ENCODE measurements at places on chromosomes 12 and 14.
A peak's percentile ranks its signal among the peaks of the same experiment; 100 is the strongest.

DNA sequence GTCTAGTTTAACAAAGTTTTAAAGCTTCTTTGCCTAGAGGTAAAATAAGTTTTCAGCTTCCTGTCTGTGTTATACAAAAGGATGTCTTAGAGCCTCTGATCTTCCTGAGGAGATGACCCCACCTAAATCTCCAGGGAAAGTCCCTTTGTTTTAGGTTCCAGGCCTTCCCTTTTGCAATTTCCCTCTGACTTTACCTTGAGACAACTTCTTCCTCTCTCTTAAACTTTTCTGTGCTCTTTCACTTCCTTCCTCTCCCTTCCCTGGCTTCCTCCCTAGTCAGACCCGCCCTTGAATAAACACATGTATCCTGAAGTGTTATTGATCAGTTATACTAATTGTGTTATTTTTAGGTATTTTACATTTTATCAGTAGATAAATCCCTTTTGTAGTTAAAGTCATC lies 134.8 kb downstream of the DYRK2 start:
- no peak for DNase-seq

DNA sequence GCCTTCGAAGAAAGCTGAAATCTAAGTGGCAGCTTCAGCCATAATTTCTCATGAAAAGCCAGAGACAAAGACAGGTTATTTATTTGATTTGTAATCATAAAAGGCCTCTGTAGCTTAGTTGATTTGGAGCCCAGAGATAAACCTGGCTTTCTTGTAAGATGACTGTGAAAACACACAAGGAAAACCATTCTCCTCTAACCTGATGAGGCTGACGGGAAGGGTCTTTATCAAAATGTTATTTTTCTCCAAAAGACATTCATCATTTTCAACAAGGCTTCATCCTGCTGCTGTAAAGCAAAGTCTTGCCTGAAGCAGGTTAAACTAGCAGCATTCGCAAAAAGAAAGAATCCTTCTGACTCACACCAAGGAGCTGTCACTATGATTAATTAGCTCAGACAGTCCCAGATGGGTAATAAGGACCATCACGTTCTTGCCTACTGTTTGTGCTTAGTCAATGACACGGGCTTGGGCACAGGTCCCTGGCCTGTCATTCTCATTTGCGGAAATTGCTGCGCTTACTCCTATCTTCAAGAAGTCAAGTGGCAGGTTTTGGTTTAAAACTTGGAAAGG lies 286.6 kb downstream of the C12orf75 start:
- DNase-seq: no peak

DNA sequence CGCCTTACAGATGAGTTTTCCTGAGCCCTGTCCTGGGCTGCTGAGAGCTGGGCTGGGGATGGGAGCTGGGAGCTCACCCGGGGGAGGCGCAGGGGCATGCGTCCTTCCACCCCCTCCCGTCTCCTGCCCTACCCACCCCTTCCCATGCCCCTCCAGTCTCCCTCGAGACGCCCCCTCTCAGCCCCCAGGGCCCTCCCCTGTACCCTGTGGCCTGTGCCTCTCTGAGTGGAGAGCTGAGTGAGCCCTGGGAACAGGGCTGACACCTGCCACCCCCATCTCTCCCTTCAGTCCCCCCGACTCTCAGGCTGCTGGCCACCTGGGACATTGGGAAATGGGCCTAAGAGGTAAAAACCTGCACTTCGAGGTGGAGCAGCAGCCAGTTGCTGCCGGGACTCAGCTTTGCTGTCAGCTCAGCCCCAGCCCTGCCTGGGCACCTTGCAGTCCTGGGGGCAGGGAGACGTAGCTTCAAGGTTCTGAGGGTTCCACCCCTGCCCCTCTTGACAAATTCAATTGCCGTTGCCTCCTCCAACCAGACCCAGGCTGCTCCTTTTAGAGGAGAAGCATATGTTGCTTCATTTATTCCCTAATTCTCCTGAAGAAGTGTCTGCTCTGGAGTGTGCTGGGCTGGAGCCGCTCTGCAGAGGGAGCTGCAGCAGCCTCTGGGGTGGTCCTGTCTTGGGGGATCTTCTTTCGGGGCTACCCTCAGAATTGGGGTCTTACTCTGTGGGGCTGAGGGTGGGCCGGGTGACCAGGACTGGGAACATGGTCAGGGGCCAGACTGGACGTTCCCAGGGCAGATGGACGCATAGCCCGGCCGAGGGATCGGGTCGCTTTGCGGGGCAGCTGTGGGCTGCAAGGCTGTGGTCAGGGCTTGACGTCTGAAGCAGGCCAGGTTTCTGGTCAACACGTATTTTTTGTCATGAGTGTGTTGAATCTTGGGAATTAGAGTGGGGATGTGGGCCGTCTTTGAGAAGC lies 141.4 kb downstream of the ADGRD1 start:
- no peak for DNase-seq

DNA sequence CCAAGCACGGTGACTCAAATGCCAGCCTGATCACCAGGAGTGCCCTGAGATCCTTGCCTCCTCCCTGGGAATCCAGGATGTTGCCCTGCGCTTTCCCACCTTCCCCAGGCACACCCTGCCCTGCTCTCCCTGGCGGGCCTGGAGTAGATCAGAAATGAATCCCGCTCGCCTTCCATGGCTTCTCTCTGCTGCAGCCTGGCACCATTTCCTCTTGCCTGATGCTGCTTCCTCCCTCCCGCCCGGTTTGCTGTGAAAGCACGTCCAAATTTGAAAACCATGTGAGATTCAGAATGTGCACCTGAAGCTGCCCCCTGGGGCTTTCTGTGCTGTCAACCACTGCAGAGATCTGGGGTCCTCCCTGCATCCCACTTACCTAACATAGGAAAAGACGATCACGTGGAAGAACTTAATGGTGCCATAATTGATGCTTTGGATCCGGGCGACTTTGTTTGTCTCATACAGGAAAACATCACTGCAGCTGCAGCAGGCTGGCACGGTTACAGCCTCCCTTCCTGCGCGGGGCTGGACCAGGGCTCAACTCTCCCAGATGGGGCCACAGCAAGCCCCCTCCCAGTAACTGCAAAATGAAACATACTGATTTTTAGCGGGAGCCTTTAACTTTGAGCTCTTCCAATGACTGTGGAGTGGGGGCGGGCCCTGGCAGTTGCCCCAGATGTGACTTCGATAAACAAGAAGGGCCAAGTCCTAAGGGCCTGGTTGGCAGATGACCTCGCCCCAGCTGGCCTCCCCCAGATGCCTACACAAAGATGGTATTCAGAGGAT lies 24.9 kb upstream of the C12orf76 start:
- DNase-seq: no peak

DNA sequence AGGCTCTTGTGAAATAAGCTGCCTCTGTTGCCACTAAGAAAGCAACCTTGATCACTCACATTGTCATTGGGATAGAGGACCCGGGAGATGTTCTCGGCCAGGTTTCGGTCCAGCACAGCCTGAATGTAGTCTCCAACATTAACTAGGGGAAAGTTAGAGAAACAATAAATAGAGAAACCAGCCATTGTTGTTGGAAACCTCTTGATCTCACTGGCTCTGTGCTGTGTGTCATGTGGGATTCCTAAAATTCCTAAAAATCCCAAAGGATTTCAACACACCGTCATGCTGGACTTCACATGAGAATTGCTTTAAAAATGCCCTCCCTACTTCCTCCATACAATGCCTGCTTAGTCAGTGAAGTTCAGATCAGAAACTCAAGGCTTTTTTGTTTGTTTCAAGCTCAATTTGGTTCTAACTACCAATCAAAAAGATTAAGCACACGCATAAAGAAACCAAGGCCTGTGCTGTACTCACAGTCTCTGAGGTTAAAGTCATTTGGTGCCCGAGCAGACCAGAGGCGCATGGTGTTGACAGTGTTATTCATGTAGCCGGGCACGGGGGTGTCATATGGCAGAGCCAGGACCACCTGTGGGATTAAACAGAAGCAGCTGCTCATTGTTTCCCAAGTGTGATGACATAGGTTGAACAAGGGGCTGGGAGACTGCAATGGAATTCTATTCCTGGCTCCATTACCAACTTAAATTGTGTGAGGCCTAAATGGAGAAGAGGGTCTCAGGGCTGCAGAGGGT lies 23.6 kb downstream of the PYGL start:
- no peak for DNase-seq

DNA sequence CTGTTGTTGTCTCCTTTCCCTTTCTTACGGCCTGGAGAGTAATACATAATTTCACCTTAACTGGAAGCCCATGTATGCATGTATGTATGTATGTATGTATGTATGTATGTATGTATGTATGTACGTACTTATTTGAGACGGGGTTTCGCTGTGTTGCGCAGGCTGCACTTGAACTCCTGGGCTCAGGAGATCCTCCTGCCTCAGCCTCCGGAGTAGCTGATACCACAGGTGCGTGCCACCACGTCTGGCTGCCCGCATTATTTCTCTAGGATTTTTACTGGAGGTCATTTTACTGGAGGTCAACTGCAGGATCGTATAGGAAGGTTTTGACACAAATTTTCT lies 644 bp upstream of the OS9 start:
- DNase-seq: no peak

- DNase-seq: no peak
These were observed 83.7 kb downstream of the VWF start for GRCh38 chr12:6040815-6041214.

- DNase-seq: no peak
These were observed 60.1 kb upstream of the DICER1 start for GRCh38 chr14:95217391-95217900.

GRCh38 chr12:40192704-40193255 lies 32.0 kb upstream of the LRRK2 start:
- DNase-seq: peak; percentile 32

GRCh38 chr12:57927086-57927485 lies 14.3 kb upstream of the ATP23 start:
- no peak for DNase-seq

DNA sequence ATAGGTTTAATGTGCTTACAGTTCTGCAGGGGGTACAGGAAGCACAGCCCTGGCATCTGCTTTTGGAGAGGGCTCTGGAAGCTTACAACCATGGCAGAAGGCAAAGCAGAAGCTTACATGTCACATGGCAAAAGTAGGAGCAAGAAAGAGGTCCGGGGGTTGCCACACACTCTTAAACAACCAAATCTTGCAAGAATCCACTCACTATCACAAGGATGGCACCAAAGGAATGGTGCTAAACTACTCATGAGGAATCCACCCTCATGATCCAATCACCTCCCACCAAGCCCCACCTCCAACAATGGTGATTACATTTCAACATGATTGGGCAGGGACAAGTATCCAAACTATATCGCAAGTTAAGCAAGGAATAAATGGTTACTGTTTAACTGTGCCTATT lies 255.8 kb upstream of the AVPR1A start:
- no peak for DNase-seq

- DNase-seq: no peak
These were observed 18.8 kb upstream of the FLVCR2 start for GRCh38 chr14:75559451-75560222.

- DNase-seq: peak; percentile 44
These were observed 366.0 kb upstream of the RGS6 start for GRCh38 chr14:71566276-71566675.

DNA sequence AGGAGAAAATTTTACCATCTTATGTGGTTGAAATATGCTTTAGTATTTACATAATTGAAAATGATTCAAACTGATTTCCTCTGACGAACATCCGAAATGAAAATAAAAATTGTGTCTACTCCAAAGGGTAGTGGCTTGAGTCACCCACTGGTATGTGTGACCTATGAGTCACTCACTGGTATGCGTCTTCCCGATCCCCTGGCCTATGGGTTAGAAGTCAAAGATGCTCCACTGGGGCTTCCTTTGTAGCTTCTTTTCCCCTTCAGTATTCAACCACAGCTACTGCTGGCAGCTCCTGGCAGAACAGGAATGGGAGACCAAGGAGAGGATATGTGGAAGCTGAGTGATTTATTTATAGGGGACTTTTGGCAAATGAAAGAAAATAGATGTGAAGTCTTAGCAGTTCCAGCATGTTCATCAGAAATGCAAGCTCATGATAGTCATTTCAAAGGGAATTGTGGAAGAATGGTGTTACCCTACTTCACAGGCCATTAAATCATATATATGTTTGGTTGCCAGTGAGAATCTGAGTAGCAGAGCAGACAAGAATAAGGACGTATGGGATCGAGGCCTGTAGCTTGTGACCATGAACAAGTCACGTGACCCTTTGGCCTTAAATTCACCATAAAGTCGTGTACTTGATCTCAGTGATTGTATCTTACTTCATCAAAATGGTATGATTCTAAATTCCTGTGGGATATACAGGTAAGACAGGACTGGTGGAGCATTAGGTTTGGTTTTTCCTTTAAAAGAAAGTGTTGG lies 108.3 kb downstream of the CRADD start:
- no peak for DNase-seq

GRCh38 chr14:68306934-68307789 lies 485.7 kb downstream of the ZFP36L1 start:
- DNase-seq: no peak

GRCh38 chr12:27965966-27966365 lies 6.6 kb downstream of the PTHLH start:
- no peak for DNase-seq

- DNase-seq: no peak
These were observed 292.4 kb upstream of the PWP1 start for GRCh38 chr12:107393043-107393717.

DNA sequence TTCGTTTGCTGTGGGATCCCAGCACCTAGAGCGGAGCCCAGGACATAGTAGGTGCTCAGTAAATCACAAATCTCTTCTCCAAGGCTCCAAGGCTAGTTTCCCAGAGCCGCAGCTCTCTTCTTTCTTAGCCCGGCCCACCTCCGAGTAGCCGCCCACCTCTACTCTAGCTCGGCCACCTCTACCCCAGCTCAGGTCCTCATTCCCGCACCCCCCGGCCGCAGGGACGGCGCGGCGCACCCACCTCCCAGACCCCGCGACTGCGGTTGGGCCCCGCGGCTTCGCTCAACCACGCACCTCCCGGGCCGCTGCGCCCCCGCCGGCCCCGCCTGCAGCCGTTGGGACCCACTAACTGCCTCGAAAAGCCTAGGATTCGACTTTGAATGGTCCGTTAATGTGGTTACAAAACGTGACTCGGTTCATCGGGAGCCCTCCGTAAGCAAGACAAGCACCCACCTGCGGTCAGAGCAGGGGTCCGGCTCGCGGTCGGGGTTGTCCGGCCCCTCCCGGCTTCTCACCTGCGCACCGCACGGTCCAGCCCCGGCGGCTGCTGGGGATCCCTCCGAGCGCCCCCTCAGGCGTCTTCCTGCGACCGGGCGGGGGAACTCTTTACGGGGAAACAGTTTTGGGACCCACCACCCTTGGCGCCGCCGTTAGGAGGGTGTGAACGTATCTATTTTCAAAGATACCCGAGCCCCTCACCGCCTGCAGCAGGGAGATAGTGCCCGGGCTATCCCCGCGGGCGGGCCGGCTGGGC lies at the start of gene SLC2A14:
Gene SLC2A14, minus strand, starts transcription at position 350 of the 754 bp plus-strand sequence. CDS start 3,035 bp downstream, outside the sequence.
- DNase-seq: no peak

DNA sequence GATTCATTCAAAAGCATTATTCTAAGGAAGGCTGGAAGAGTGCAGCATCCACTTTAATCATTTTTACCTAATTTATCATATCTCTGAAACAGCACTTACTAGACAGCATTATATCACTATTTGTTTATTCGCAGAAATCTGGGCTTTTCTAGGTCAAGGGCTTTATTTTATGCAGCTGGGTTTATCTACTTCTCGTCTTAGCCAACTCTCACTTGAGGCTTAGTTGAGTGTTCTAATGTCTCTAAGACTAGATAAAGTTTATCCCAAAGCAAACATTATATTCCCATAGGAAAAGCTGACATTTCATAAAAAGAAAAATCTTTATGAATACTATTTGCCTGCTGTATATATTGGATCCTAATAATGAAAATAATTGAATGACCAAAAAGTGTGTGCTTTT lies 720.8 kb upstream of the FLRT2 start:
- DNase-seq: no peak

GRCh38 chr12:66664076-66664475 lies 14.8 kb downstream of the GRIP1 start:
- no peak for DNase-seq
